GDM1 (cell line): ENCODE measurements at places on chromosomes 16 and 17.

GRCh38 chr17:42184713-42185620 lies at the start of gene HCRT:
Gene HCRT, minus strand, starts transcription at chr17:42185452. Its CDS starts 87 bp downstream, at chr17:42185365.
- no peak for DNase-seq

- no peak for DNase-seq
Observed at GRCh38 chr17:29214215-29215146, 32.2 kb upstream of the CRYBA1 start.

DNA sequence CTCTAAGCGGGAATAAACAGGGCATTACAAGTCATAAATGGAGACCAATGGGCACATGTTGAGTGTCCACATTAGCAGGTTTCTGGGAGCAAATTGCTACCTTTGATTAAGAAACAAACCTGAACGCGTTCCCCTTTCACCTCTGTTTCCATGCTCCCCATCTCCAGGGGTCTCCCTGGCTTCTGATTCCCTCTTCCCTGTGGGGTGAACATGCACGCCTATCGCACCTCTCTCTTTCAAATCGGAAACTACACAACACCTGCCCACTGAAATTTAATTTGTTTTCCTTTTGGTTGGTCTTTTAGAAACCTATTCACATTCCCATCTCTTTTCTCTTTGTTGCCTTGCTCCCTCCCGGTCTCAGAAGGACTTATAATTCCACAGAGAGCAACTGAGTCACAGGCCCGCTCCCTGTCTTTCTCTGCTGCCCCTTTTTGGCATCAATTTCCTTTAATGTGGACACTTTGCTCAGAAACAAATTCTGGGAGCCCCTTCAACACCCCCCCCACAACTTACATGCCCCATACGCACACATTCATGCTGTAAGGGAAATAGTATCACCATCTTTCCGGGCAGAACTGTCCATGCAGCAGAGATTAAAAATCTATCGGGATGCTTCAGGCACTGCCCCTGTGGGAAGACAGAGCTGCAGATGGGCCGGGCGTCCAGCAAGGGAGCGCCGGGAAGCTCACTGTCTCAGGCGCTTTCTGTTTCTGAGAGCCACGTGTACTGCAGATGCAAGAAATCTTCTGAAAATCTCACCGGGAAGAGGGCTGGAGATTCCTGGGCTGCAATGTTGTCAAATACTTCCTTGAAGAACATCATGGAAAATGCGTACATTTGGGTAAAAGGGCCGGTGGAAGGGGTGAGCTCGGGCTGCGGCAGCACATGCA lies 7.2 kb upstream of the FOXF1 start:
- no peak for DNase-seq

DNA sequence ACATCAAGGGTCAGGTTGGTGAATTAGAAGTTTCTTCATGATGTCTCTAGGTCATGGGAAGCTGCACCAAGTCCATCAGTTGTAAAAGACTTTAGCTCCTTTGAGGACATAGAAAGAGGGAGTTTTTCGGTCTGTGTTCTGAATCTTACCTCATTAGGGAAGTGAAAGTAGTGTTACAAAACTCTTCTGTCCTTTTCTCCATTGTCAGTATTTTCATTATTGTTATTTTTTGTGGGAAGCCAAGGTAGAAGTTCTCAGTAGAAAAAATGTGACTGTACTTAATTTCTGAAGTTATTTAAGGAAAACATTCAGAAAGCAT lies 24.2 kb downstream of the MAP3K3 start:
- no peak for DNase-seq

GRCh38 chr17:82114447-82114846 lies 16.4 kb upstream of the FASN start:
- DNase-seq, result no peak

DNA sequence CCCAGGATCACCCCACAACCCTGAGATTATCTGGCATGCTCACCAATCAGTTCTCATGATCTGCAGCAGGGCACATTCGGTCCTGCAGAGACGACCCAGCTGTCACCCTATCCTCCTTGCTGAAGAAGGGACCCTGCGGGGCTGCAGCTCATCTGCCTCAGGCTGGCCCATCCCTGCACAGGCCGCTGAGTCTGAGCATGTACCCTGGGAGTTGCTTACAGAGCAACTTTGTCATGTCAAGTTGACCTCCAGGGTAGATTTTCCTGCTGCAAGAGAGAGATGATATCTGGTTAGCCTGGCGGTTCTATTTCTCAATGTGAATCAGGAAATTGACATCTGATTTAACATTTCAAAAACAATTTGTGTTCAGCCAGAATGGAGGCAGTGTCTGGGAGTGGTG lies 36.0 kb upstream of the ADCY9 start:
- DNase-seq, result no peak

DNA sequence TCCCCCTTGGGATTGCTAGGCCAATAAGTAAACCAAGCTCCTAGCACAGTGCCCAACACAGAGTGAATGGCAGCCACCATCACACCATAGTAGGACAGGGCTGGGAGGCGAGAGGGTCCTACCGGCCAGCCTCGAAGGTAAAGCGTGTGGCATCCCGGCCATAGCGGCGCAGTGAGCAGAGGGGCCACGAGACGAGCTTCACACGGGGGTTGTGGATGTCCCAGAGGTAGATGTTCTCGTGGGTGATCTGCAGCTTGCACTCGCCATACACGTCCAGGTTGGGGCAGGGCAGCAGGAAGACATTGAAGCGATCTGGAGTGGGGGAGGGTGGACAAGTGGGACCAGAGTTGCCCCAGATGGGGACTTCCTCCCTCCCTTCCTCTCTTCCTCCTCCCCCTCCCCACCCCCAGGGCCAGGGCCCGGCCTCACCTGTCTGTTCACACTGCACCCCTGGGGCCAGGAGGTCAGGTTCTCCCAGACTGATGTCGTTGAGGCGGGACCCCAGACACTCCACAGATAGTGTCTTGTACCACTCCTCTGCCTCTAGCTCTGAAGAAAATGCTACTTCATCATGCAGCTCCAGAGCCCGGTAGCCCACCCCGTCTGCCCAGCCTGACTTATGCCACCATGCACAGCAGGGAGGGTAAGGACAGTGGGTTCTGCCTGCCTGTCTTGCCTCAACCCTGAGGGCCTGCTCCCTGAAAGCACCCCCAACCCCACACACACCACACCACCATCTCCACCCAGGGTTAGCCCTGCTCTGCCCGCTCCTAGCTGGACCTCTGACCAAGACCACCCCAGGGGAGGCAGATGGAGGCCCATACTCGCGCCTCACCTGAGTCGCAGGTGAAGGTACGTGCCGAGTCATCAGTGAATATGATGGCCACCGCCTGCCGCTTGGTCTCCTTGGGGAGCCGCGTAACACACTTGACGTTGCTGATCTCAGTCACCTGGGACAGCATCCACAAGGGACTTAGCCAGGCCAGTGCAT lies 11.3 kb downstream of the DOK4 start:
- no peak for DNase-seq

- no peak for DNase-seq
Observed at GRCh38 chr17:30957741-30958140, 13.1 kb upstream of the RNF135 start.

DNA sequence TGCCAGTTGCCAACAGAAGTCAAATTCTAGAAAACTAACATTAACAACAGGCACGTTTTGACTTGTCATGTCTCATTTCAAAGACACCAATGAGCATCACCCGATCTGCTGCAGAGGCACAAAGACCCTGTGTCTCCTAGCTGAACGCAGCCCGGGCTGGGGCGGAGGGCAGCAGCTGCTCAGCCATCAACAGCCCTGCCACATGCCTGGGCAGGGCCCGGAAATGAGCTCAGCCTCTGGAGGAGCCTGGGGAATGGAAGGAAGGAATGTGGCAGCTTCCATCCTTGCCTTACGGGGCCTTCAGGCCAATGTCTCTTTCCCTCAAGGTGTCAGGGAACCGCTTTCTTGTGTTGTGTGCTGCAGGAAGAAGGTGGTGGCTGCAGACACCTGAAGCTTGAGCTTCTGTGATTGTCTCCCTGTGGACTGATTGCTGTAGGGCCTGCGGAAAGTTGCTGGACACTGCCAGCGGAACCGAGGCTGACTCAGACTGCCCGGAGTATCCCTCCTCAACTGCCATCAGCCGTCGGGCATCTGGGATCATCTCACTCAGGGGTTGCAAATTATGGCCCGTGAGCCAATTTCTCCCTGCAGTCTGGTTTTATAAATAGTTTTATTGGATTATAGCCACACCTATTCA lies 7.3 kb downstream of the CDH13 start:
- DNase-seq, result no peak

DNA sequence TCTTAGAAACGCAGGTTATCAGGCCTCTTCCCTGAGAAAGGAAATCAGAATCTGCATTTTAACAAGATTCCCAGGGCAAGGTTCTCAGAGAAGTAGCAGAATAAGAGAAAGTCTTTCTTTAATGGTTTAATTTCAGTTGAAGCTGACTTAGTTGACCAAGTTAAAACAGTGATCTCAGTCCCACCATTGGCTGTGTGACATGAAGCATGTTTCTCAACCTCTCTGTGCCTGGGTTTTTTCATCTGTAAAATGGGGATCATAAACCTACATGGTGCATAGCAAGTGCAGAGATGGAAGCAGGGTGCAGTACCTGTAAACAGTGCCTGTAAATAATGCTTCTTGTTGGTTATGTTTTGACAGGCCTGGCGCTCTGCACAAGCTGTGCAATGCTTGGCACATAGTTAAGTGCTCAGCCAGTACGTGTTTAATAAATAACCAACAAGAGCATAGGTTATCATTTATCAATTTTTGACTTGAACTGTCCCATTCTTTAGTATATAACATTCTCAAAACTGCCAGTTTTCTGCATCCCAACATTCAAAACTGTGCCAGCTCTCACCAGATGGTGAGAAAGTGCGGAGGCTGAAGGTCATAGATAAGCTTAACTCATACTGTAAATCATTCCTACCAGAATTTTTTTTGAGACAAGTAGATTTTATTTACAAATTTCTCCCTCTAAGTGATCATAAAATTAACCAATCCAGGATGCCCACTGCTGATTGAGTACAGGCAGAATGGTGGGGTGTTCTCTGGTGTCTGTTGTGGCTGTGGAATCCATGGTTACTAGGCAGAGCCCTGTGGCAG lies 6.9 kb downstream of the C17orf67 start:
- no peak for DNase-seq

GRCh38 chr17:48575673-48576478 lies 2.3 kb downstream of the HOXB4 start:
- no peak for DNase-seq

DNA sequence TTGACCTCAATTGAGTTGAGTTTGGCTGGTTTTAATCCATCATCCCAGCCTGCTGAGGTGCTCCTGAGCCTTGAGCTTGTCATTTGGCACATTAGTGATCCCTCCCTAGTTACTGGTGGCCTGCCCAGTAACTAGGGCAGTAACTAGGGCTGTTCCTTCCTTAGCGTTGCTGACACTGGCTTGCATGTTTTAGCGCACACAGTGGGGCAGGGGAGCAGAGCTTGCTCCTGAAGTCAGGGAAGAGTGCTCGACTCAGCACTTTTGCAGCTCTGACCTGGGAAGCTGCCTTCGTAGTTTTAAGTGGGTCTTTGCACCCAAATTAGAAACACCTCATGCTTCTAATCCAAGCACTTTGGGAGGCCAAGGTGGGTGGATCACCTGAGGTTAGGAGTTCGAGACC lies 15.7 kb downstream of the CCDC42 start:
- no peak for DNase-seq
